CD8-positive, alpha-beta T cell (primary cell): ENCODE measurements at places on chromosomes 6 and 20.

- no peak for DNase-seq
Measured at GRCh38 chr6:150207931-150208570, 65.2 kb downstream of the PPP1R14C start.

DNA sequence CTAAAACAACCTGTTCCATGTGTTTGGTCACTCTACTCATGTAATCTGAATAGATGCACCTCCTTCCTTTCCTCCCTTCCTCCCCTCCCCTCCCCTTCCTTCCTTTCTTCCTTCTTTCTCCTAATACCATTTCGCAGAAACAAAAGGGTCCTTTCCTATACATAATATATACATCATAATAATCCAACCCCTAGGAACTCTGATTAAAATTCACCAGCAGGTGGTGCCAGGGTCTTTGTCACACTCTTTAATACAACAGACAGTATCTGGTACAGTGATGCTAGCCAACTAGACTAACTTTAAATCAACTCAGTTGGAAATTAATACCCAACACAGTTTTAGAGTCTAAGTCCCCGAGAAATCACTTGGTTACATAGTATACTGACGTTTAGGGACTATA is 181.2 kb upstream of the SHLD1 start:
- DNase-seq = peak; percentile 47

- no peak for DNase-seq
Measured at GRCh38 chr6:113634352-113635163, 222.6 kb upstream of the MARCKS start.

DNA sequence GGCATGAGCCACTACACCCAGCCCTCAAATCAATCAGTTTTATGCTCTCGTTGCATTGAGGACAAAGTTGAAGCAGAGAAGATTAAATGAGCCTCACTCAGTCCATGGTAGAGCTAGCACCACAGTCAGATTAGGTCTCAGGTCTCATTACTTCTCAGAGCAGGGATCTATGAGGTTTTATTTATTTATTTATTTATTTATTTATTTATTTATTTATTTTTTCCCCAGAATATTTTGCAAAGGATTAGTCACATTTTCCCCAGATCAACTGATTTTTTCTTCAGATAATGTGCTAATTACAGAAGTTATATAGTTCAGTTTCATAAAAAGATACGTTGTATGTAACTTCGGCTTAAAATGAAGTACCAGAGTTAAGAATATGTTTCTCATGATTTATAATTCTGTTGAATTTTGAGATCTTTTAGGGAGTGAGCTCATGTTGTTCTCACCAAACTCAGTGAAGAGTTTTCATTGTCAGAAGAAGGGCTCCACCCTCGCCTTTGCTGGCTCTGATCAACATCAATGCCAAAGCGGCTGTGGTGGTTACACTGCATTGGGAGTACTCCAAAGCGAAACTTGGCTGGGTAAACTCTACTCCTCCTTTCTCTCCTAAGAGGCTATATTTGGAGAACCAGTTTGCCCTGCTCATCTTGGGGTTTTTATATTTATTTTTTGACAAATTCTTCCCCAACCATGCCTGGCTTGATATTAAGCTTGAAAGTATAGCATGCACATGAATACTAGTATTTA is 12.9 kb upstream of the ID4 start:
- DNase-seq = no peak

- DNase-seq = peak; percentile 44
Measured at GRCh38 chr6:7108196-7108963, 619 bp downstream of the RREB1 start.

- peak; percentile 44 for DNase-seq
Measured at GRCh38 chr6:30816791-30817739, 67.3 kb upstream of the DDR1 start.

DNA sequence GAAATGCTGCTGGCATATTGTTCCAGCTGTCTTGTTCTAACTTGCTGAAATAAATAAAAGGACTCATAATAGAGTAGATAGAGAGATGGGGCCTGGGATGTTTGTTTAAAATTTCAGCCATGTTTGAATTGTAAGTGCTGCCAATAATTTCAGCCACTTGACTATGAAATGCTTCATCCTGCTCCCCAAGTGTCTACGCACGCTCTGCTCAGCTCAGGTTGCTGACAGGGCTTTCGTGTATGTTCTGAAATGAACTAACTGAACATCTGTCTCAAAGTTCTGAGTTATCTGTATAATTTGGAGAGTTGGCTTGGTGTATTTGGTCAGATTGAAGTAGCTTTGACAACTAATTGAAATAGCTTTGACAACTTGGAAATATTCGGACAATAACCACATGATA is 387.8 kb downstream of the BMP2 start:
- DNase-seq = no peak

- no peak for DNase-seq
Measured at GRCh38 chr6:84606860-84607259, 157.5 kb downstream of the TBX18 start.
